ENCODE measurements at places on chromosomes 1 and 21.

DNA sequence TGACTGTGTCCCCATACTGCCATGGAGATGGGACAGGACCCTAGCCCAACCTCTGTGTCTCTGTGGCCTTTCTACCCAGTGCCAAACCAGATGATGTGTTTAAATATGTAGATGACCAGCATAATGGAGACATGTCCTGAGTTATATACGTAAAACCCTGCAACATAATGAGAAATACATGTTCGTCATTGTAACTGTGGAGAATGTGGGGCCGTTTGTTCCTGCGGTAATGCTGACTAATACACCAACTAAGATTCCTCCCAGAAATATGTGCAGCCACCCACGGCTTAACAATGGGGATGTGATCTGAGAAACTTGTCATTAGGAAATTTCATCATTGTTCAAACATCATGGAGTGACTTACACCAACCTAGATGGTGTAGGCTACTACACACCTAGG, 71.7 kb upstream of the SIM2 start:
- no peak for DNase-seq

DNA sequence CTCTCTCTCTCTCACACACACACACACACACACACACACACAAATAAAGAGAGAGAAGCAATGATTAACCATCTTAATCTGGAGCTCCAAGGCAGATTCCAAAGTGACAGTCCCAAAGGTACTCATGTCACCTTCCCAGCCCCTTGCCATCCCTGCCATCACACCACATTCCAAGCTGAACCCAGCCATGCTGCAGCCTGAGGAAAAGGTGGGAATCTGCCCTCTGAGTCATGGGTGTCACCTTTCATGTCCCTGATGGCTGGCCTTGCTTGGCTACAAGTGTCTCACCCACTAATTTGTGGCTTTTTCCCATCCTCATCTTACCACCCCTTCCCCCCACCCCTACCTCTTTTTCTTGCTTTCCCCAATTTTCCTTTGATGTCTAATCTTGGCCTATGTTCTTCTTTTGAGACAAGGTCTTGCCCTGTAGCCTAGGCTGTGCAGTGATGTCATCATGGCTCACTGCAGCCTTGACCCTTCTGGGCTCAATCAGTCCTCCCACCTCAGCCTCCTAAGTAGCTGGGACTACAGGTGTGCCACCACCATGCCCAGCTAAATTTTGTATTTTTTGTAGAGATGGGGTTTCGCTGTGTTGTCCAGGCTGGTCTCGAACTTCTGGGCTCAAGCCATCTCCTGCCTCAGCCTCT, 3.2 kb downstream of the ANXA9 start:
- DNase-seq: no peak

- no peak for DNase-seq
These were observed 11.3 kb upstream of the HEATR1 start for GRCh38 chr1:236615399-236616148.

GRCh38 chr1:233707153-233707879, 93.4 kb downstream of the KCNK1 start:
- no peak for DNase-seq

All from stimulated activated CD8-positive, alpha-beta memory T cell treated with anti-CD3 and anti-CD28 coated beads, Interleukin-2, amount 100 ng/mL, for 1 hour (primary cell).